K562 (cell line): ENCODE measurements at places on chromosomes 2 and 18. TPM values are rescaled to one million over a fixed set of nuclear protein-coding genes. Genes with fewer than 3 reads are reported as not detected.

DNA sequence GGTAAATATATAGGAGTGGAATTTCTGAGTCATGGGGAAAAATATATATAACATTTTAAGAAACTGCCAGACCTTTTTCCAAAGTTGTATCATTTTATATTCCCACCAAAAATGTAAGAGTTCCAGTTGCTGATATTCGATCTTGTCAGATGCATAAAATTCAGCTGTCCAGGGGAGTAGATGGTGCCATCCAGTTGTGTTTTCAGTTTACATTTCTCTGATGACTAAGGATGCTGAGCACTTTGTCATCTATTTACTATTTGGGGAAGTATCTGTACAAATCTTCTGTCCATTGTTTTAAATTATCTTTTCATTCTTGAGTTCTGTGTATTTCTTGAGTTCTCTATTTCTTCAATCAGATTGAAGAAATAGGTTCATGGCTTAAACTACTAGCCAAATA, 126.1 kb downstream of the RTN4 start:
- H3K27ac ChIP-seq, result no peak overlapping the region
- no peak overlapping the region for H3K4me3 ChIP-seq
- no peaks in the 10 kb centered on the region for H3K4me1 ChIP-seq
- DNase-seq, result no peak
- peaks cover 6% of the 10 kb centered on the region for H3K27me3 ChIP-seq
- no peaks in the 10 kb centered on the region for H3K36me3 ChIP-seq

DNA sequence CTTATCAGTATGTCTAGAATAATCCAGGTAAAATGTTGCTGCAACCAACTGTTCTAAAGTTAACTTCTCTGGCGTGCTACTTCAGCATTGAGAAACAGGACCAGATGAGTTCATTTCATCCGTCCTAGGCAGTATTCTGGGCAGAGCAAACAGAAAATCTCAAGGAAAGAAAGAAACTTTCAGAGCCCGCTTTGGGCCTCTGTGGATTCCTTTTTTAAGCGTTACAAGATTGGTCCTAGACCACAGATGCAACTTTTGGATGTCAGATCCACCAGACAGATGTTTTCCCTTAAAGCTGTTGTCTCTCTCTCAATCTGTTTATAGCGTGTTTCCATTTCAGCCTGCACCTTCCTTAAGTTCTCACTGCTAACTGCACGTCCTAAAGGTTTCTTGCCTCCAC, 75.0 kb downstream of the BCL2 start:
- no peak overlapping the region for H3K27ac ChIP-seq
- no peaks in the 10 kb centered on the region for H3K36me3 ChIP-seq
- DNase-seq, result no peak
- no peak overlapping the region for H3K4me3 ChIP-seq

DNA sequence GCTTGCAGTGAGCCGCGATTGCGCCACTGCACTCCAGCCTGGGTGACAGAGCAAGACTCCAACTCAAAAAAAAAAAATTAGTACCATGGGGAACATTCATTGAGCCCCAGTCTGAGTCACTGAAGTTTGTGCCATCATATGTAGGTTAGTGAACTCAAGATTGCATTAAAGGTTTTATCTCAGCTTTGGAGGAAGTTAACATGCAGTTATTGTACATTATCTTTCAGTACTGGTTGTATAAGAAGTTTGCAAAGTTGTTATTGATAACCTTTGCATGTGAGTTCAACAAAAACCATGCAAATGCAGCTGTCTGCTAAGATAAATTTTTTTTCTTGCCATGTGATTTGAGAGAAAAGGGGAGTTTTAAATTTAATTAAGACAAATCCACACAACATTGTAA, 95.7 kb downstream of the MEIS1 start:
- no peaks in the 10 kb centered on the region for H3K27me3 ChIP-seq
- DNase-seq, result no peak

CHRNG gene
- total RNA-seq, result not detected in 2 replicates
